ENCODE measurements at places on chromosomes 7 and 10. TPM values are rescaled to one million over a fixed set of nuclear protein-coding genes. Genes with fewer than 3 reads are reported as not detected.

GRCh38 chr7:80591654-80592053, 46.8 kb upstream of the CD36 start:
- peaks cover 9% of the 10 kb centered on the region for H3K4me1 ChIP-seq
- H3K4me3 ChIP-seq, result no peak overlapping the region
- DNase-seq, result no peak

GRCh38 chr7:127807340-127807739, 155.3 kb downstream of the SND1 start:
- no peak for DNase-seq
- no peak overlapping the region for H3K4me3 ChIP-seq
- peaks cover 19% of the 10 kb centered on the region for H3K4me1 ChIP-seq
- peak overlapping the region; percentile 13 for H3K27ac ChIP-seq
- H3K27me3 ChIP-seq, result no peaks in the 10 kb centered on the region

DNA sequence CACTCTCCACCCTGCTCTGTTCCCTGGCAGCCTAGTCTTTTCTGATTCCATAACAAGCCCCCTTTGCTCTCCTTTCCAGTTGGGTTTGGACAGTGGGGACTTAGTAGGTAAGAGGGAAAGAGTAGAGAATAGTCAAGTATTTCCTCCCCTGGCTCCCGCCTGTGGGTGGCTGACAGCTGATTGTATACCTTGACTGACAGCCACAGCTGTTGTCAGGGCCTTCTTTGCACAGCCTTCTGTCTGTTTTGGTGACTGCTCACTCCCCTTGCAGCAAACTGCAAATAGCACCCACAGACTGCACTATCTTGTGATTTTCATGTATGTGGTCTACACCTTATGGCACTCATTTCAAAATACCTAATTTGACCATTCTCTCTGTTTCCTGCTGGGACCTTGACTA, 486.3 kb downstream of the ACTR3B start:
- H3K36me3 ChIP-seq, result no peaks in the 10 kb centered on the region
- no peaks in the 10 kb centered on the region for H3K4me1 ChIP-seq
- no peak overlapping the region for H3K4me3 ChIP-seq
- no peak overlapping the region for H3K27ac ChIP-seq
- DNase-seq, result no peak
- no peaks in the 10 kb centered on the region for H3K27me3 ChIP-seq

MSS51 gene
- 4.9 TPM for total RNA-seq

SEC61G gene
- 107 TPM for total RNA-seq
